ENCODE measurements at places on chromosomes 6 and 20.

DNA sequence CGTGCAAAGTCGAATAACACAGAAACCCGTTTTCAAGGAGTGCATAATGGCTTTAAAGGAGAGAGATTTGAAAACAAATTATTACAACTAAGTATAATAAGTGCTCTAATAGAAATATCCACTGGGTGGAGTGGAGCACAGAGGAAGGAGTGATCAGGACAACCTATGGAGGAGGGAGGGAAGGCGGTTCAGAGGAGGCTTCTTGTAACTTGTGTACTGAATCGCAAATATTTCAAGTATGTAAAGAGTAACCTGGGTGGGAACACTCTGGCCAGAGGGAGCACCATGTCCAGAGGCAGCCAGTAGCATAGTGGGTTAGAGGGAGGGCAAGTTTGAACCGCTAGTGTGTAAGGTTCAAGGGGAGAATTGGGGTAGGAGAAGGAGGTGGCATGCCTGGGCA, 21.6 kb upstream of the TNFAIP3 start:
- DNase-seq = no peak

DNA sequence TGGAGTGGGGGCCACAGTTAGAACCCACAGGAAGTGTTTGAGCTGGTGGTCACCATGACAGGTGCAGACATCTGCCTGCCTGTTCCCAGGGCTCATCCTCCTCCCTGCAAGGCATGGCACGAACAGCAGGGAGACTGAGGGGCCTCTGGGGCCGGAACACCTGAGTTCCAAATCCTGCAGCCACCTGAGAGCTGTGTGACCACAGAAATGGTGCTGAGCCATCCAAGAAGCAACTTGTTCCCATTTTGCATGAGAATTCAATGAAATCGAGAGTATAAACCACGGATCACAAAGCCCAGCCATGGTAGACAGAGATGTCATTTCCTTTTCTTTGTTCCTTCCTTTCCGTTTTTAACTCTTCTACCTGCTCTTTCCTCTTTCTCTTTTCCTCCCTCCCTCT, 268.6 kb downstream of the FOXA2 start:
- no peak for DNase-seq

DNA sequence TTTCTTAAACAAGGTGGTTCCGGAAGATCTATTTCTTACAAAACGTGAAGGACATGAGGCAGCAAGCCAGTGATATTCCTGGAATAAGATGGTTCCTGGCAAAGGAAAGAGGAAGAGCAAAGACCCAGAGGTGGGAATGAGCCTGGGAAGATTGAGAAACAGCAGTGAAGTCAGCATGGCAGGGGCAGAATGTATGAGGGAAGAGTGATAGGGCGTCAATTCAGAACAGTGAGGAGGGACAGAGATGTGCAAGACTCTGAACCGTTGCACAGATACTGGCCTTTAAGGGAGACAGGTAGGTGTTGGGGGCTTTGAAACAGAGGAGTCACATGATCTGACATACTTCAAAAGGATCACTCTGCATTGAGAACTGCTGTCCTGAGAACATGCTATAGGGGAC, 338.3 kb downstream of the CBLN4 start:
- DNase-seq = no peak

DNA sequence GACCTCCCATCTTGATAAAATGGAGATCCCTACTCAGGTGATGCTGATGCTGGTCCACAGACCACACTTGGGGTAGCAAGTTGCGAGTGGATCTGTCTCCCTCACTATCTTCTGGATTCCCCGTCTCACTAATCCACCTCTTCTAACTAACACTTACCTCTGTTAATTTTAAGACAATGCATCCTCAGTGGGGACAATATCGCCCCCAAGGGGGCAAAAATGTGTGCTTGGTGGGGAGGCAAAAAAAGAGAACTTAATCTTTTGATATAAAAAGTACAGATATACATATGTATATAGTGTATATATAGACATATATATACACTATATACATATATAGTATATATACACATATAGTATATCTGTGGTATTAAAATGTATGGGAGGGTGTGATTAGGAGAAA, 4.3 kb downstream of the LRFN2 start:
- no peak for DNase-seq

DNA sequence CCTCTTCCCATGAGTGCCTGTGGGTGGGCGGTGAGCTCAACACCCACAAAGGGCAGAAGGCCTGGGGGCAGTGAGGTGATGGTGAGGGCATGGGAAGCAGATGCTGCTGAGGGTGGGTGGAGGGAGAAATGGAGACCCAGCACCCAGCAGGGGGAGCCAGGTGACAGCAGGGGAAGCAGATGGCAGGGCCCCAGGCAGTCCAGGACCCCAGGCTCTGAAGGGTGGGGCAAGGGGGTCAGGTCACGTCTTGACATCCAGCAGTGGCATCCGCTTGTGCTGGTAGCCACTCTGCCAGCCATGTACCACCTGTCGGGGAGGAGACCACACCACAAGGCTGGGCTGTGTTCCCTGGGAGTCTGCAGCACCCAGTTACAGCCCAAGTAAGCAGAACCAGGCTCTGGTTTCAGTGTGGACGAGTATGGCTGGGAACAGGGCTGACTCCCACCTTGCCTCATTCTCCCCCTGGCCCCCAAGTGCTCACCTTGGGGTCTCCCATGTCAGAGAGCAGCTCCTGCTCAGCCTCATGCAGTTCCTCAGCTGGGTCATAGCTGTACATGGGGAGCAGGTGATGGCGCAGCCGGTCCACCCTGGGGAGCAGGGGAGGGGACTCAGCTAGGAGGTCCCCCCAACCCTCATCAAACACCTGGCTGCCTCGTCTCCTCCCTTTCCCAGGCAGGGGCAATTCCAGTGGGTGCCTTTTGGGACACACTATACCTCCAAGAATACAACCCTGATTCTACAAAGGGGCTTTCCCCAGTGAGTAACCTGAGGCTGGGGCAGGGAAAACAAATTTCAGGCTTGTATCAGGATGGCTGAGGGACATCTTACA, 2.0 kb downstream of the SMIM29 start:
- peak; percentile 40 for DNase-seq

DNA sequence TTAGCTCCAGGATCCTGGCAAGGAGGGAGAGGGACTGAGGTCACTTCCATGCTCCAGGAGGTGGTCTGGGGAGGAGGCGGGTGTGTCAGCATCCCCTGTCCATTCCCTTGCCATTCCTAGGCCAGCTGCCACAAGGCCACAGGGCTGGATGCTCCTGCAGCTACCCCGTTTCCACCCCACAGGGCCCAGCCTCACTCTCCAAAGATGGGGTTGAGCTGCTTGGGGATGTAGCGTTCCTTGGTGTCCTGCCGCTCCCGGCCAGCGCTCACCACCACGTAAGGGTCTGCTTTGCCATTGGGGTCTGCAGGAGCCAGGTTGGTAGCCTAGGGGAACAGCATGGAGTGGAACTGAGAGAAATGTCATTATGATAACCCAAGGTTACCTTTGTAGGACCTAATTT, 23.0 kb downstream of the ERGIC3 start:
- DNase-seq = no peak

- DNase-seq = no peak
Measured at GRCh38 chr20:2280082-2280481, 15.7 kb upstream of the TGM3 start.

- DNase-seq = no peak
Measured at GRCh38 chr6:43103253-43103876, 27.3 kb downstream of the PTK7 start.

DNA sequence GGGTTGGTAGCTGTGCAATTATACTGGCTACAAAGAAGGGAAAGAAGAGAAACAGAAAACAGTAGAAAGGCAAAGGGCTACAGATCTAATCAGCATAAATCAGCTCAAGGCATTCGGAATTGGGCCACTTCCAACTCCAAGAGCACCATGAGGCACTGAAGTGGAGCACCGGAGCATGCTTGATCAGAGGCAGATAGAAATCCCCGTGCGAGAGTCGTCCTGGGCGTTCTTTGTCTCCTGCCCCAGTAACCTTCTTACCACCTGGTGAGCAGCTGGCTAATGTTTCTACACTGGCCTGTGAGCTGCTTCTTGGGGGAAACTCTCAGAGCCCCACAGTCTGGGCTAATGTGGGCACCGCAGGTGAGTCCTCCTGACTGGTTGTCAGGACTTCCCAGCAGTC, 16.7 kb downstream of the NEDD9 start:
- DNase-seq = no peak

- DNase-seq = no peak
Measured at GRCh38 chr20:32920066-32920465, 61.3 kb downstream of the EFCAB8 start.

DNA sequence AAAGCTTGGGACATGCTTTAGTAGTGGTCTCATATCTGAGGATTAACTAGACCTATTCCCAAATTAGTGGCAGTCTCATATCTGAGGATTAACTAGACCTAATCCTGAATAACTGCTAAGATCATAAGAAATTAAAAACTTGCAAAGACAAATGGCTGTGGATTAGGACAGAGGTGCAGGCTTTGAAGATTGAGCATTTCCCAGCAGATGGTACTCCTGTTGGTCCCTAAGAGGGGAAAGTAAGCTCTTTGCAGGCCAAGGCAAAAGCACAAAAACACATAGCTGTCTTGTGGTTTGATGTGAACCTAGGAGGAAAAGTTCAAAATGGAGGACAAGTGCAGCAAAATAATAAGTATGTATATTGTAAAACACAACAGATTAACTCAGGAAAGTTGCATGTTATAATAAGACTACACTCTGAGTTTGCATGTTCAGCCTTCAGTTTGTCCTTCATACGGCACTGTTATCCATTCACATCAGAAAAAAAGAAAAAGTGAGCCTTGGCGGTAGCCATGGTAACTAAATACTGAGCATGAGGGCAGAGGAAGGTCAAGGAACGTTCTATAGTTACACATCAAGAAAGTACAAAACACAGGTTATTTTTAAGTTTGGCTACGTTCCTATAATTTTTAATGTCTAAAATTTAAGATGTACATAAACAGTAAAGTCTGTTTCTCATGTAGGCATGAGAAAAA, 62.8 kb downstream of the FILIP1 start:
- DNase-seq = no peak

DNA sequence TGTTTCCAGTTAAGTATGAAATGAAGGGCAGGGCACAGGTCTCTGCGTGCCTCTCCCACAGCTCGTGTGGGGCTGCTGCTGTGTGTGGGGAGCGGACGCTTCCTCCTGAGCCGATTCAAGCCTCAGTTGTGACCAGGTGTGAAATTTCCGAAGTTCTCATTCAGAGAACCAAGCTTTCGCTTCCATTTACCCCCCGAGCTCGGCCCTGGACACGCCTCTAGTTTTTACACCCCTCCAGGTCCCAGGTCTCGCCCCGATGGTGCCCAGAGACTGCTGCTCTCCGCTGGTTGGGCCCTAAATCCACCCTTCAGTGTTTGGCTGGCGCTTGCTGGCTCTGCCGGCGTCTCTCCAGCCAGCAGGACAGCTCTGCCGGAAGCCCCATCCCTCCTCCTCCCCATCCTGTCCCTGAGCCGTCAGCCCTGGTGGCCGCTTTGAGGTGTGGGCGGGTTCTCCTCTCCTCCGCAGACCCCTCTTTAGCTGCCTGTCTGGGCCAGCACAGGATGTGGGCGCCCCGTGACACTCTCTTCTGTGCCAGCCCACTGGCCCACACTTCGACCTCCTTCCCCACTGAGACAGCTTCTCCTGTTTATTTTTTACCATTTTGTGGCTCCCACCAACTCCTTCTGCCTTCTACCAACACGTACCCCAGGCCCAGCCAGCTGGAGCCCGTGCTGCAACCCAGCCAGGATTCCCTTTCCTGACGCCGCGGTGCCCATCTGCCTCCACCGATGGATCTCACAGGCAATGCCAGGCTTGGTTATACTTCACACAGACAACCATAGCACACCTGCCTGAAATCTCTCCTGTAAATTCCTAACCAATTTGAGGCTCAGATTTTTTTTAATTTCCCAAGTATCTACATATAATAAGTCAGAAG, 142.8 kb downstream of the DLL1 start:
- DNase-seq = no peak

DNA sequence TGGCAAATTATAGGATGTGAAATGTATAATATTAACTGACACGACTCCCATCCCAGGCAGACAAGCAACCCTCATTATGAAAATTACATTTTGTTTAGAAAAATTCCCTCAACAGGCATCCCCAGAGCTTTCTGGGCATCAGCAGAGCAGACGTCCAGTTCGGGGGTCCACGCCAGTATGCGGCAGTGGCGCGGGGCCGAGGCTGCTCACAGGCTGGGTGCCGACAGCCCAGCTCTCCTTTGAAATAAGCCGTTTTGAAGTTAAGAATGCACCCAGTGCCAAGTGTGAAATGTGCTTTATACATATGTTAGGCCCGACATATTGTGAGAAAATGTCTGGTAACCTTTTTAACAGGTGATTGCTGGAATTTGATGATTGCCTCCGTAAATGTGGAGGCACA, 50.4 kb downstream of the RPP40 start:
- no peak for DNase-seq

GRCh38 chr6:127539272-127539671, 20.1 kb upstream of the MTCL3 start:
- DNase-seq = peak; percentile 17

- DNase-seq = no peak
Measured at GRCh38 chr6:142884214-142885035, 60.6 kb downstream of the HIVEP2 start.

GRCh38 chr6:37985355-37985754, 165.8 kb downstream of the ZFAND3 start:
- no peak for DNase-seq

DNA sequence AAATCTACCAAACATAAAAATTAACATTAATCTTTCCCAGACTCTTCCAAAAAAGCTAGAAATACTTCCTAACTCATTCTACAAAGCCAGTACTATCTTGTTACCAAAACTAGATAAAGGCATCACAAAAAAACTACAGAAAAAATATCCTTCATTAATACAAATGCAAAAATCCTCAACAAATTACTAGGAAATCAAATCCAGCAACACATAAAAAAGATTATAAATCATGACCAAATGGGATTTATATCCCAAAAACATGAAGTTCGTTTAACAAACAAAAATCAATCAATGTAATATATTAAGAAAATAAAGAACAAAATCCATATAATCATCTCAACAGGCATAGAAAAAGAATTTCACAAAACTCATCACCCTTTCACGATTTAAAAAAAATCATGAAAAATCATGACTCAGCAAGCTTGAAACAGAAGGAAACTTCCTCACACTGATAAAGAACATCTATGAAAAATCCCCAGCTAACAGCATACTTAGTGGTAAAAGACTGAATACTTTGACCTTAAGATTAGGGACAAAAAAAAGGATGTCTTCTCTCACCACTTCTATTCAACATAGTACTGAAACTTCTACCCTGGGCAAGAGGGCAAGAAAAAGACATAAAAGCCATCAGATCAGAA, 43.2 kb downstream of the RANBP9 start:
- no peak for DNase-seq
